ENCODE measurements at places on chromosomes 11 and 22.

DNA sequence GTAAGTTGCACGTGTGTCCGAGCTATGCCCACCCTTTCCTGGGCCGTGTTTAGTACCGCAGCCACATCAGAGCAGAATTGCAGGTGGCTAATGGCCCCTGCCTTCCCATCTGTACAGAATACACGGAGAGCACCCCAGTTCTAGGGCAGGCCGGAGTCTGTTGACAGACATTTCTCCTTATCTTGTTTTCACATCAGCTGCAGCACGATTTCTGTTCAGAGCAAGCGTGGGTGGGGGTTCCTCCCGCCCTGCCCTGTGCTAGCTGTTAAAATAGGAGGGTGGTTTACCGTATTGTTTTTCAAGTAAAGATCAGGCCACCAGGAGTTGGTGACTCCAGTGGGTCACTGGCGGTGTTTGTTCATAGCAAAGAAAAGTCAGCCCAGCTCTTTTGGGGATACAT is 41.1 kb downstream of the UBASH3B start:
- DNase-seq, result peak; percentile 47

GRCh38 chr11:77209663-77210062 is 81.6 kb downstream of the MYO7A start:
- DNase-seq, result no peak

GRCh38 chr11:1750481-1750839 is at the start of gene IFITM10:
Gene IFITM10 (minus strand): TSS chr11:1750595. CDS start chr11:1750442, 153 bp downstream.
- no peak for DNase-seq

GRCh38 chr11:68353669-68354068 is 41.3 kb downstream of the LRP5 start:
- no peak for DNase-seq

DNA sequence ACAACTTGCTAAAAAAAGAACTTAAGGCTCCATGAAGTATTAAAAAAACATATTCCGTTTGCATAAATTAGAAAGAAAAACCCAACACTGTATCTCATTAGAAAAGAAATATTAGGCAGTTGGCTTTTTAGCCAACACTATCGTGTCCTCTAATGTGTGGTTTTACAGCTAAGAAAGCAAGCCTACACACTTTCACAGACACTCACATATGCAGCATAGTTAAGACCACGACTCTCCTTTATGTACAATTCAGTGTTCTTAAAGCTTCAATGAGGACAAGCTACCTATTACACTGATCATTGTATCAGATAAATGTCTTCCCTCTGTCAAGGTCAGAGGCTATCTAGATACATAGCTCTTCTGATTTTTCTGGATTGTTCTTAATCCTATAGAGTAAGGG is 80.1 kb downstream of the PICALM start:
- no peak for DNase-seq

- no peak for DNase-seq
These were observed 13.0 kb upstream of the TP53AIP1 start for GRCh38 chr11:128955636-128956035.

- no peak for DNase-seq
These were observed 222.4 kb upstream of the CNTN5 start for GRCh38 chr11:98798333-98798732.

All from activated CD4-positive, alpha-beta T cell treated with anti-CD3 and anti-CD28 coated beads for 24 hours (primary cell).